Activated CD4-positive, alpha-beta T cell treated with anti-CD3 and anti-CD28 coated beads, Interleukin-2, amount 10 ng/mL, durations not matched to agents 24 days and 14 days (primary cell): ENCODE measurements at places on chromosomes 7 and 10.
A peak's percentile ranks its signal among the peaks of the same experiment; 100 is the strongest.

DNA sequence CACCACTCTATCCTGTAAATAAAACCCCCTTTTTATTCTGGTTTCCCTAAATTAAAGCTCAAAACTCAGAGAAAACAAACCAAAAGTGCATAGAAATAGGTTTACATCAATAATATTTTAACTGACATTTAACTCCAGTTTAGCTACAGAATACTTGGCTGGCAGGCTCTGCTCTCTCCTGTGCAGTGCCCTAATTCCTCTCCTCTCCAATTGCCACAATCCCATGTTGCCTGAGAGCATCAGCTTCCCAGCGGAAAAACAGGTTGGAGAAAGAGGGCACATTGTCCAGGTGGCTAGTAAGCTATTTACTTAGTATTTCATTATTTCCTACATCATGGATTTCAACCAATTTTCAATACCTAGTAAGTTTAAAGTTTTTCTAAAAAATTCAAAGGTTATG, 8.7 kb downstream of the SEMA3E start:
- no peak for DNase-seq

GRCh38 chr10:1677307-1677939, 59.9 kb downstream of the ADARB2 start:
- DNase-seq, result no peak

DNA sequence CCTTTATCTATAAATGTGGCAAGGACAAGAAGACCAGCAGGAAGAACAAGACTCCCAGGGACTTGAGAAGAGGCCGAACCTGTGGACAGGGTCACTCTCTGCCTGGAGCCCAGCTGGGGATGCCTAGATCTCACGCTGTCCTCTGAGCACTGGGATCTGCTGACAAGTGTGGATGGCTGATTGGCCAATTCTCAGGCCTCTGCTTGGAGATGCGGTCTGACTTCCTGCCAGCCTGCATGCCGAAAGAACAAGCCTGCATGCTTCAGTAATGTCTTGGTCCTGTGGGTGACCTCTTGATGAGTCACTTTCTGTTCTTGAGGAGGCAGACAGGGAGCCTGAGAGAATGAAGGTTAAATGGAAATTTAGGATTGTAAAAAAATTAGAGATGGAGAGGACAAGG, 84.7 kb downstream of the TMEM178B start:
- DNase-seq, result no peak

DNA sequence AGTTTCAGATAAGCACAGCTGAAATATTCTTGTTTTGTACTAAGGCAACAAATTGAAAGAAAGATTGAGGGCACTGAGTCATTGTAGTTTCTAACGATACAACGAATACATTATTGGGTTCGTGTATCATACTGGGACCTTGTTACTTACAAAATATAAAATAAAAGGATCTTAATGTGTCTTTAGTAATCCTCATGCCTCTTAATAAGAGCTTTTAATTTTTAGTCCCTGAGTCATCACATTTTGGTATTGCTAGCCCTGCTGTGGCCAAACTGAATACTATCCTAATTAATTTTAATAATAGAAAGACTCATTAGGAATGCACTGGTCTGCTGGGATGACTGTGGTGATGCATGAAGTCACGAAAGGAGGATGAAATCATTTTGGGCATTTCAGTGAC, 309.7 kb downstream of the EXOC4 start:
- DNase-seq, result no peak

DNA sequence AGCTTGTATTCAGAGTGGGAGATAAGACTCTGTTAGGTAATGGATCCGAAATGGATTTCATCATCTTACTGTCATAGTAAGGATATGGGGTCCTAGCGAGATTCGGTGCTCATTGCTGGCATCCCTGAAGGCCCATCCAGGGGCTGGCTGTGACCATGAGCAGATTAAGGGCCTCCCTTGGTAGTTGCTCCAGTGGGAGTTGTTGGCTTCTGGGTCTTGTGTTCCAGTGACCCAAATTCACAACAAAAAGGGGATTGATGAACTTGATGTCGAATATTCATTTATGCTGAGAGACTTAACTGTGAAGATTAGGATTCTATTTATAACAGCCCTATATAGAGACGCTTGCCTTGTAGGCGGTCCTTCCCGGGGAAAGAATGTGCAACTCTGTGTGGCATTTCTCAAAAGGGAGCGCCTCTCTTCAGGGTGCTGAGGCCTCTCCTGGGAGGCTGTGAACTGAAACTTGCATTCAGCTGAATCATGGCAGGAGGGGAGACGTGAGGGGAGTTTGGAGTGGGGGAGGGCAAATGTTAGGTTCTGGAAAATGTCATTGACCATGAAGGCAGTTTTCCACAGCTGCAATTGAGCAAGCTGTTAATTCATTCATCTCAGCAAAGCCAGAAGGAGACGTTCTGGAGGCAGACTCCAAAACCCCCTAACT, 233.1 kb upstream of the FZD8 start:
- DNase-seq, result no peak

- DNase-seq, result no peak
Measured at GRCh38 chr7:9776900-9777299, 1196.8 kb upstream of the PHF14 start.

DNA sequence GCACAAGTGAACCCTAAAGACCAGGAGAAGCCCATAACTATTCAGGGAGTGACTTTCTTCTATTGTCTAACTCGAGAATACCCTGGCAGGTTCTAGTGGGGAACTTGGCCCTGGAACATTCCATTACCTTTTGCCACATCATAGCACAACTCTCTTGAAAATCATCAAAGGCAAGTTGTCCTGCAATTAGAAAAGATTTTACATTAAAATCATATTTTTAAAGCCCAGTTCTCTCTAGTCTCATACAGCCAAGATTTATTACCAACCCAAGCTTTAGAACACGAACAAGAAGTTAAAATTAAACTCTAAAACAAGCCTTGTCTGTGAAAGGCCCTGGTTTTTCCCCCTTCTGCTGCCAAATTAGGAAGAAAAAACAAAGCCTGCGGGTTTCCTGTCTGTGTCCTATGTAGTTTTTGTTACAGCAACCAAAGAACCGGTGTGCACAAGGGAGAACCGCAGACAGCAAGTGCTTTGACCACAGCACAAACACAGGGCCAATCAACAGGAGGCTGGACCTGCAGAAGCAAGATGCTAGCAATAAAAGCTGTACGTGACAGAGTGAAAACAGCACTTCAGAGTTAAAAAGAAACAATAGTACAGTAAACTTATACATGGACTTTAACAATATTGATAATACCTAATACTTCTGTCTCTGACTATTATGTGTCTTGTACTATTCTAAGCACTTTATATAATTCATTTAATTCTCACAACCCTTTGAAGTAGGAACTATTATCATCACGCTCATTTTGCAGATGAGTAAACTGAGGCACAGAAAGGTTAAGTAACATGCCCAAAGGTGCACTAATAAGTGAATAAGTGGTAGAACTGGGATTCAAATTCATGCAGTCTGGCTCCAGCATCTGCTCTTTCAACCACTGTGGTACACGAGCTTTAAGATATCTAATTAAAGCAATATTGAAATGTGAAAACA, 65.8 kb downstream of the STK17A start:
- DNase-seq, result peak; percentile 93

GRCh38 chr7:69748530-69748929, 150.3 kb downstream of the AUTS2 start:
- no peak for DNase-seq

- DNase-seq, result no peak
Measured at GRCh38 chr10:21870849-21871248, 132.7 kb downstream of the DNAJC1 start.

DNA sequence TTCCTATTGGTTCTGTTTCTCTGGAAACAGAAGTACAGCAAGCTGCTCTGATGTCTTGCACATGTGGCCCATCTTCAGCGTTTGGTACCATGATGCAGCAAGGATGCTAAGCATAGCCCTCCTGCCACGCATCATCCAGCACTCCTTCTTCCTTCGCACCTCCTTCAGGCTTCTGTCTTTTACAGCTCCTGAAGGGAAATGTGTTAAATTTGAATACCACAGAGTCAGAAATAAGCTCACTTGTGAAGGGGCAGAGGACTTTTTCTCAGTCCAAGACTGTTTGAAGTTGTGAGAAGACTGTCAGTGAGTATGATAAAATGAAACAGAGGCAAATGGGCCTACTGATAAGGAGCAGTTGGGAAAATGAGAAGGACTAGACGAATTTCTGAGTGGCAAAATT, 20.7 kb downstream of the TSPAN13 start:
- DNase-seq, result no peak

DNA sequence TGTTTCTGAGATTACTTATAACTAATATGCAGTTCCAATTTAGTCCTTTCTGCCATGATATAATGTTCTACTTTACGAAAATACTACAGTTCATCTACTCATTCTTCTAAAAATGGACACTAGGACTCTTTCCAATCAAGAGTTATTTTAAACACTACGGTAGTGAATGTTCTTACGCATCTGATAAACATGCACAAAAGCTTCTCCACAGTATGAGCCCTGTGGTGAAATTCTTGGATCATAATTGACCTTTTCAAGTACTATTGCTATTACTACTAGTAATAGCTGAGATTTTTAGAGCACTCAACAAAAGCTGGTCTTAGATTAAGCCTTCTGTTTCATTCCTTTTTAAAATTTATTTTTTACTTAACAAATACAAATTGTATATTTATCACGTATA, 106.4 kb downstream of the CH25H start:
- no peak for DNase-seq

GRCh38 chr7:84693483-84693882, 493.4 kb downstream of the SEMA3D start:
- DNase-seq, result no peak

- DNase-seq, result no peak
Measured at GRCh38 chr10:6120691-6121090, 31.9 kb downstream of the RBM17 start.

DNA sequence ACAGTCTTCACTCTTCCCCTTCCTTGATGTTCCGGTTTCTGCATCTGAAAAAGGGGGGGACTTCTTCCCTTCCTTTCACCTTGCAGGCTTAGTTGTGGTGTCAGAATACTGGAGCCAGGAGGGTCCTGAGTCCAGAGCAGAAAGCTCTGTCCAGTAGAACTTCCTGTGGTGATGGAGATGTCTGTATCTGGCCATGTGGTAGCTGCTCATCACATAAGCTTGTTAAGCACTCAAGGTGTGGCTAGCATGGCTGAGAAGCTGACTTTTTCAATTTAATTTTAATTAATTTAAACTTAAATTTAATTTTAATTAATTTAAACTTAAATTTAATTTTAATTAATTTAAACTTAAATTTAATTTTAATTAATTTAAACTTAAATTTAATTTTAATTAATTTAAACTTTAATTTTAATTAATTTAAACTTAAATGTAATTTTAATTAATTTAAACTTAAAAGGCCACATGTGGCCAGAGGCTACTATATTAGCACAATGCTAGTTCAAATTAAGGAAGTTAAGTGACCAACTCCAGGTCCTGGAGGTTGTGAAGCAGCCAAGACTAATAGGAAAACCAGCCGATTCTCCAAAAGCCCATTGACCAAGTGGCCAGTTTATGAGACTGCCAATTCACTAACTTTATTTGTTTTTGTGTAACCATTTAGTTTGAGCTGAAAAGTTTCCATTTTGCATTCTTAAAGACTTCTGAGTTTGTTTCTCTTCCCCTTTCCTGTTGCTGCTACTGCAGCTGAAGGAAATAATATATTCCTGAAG, 16.3 kb downstream of the MSRB2 start:
- DNase-seq, result no peak

- DNase-seq, result peak; percentile 62
Measured at GRCh38 chr7:2903682-2904162, 59.6 kb upstream of the GNA12 start.
